Uterus (tissue), 4 donors: ENCODE measurements at places on chromosomes 2 and 18. TPM values are rescaled to one million over a fixed set of nuclear protein-coding genes. Genes with fewer than 3 reads are reported as not detected.

RAMP1 gene
- total RNA-seq = 44.1 TPM

IL36G gene
- total RNA-seq = not detected

SH3BP4 gene
- total RNA-seq = 13.5 TPM

DSG4 gene
- not detected for total RNA-seq

MTCL1 gene
- 8.8 TPM for total RNA-seq

FRZB gene
- 0.29 TPM for total RNA-seq

SERPINB2 gene
- total RNA-seq = not detected

DNA sequence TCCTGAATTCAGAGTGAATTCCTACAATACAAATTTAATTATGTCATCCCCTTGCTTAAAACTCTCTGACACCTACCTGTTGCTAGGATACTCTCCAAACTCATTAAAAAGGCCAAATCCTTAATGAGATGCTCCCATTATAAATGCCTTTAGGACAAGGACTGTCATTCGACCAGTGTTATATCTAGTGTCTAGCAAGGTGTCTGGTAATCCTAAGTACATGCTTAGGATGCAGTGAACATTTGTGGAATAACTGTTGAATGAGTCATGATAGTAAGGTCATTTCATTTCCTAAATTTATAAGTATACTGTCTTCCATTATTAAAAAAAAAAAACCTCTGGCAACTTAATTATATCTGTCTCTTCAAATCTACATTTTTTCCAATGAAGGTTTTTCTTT, 588.9 kb upstream of the NRXN1 start:
- no peak for DNase-seq

GRCh38 chr2:221924576-221924975, 352.5 kb upstream of the EPHA4 start:
- DNase-seq = no peak

GRCh38 chr18:24588440-24588839, 128.0 kb downstream of the HRH4 start:
- no peak for DNase-seq

DNA sequence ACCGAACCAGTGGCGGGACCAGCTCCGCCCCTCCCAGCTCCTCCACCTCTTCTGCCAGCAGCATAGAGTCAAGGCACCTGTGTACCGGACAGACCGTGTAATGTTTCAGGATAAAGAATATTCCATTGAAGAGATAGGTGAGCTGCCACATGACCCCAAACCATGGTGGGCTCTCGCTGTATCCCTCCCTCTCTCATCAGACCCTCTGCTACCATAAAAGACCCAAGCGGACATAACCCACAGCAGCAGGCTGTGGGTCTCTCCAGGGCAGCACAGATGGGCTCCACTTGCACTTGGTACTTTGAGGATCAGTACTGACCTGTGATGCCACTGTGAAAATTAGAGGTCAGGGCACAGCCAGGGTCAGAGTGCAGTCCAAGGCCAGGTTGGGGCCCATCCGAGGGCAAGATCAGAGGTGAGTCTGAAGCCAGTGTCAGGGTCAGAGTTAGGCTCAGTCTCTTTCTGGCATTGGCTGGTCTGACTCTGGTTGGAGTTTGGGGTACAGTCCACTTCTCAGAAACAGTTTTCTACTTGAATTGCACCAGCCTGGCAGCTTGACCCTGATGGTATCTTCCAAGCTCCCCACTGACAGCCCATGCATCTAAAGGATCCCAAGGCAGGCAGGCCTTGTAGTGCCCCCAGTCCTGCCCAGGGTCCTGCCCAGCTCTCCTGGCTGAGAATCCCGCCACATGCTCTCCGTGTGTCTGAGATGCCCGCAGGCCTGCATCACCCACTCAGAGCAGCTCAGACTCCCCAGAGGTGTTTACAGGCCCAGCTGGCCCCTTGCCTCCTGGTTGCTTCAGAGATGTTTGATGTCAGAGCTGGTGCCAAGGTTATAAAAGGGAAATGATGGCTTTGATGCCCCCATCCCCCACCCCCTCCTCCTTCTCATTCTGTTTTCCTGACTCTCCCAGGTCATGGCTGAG, 212.1 kb downstream of the DYSF start:
- no peak for DNase-seq

DNA sequence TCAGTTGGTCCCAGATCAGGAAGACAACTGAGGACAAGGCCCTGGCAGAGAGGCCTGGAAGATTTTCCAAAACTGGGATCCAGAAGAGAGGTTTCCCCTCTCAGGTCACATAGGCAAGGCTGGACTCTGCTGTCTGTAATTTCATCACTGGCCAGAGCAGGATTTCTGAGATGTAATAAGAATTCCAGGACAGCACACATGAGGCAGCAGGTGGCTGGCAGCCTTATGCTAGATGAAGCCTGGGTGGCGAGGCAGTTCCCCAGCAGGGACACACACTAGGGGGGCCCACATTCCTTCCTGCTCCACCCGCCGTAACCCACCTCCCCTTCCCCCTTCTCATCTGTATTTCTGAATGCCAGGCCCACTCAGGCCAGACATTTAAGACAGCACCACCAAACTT, 98.6 kb downstream of the HNRNPLL start:
- DNase-seq = no peak

GRCh38 chr2:144849612-144850011, 329.7 kb upstream of the ZEB2 start:
- no peak for DNase-seq

DNA sequence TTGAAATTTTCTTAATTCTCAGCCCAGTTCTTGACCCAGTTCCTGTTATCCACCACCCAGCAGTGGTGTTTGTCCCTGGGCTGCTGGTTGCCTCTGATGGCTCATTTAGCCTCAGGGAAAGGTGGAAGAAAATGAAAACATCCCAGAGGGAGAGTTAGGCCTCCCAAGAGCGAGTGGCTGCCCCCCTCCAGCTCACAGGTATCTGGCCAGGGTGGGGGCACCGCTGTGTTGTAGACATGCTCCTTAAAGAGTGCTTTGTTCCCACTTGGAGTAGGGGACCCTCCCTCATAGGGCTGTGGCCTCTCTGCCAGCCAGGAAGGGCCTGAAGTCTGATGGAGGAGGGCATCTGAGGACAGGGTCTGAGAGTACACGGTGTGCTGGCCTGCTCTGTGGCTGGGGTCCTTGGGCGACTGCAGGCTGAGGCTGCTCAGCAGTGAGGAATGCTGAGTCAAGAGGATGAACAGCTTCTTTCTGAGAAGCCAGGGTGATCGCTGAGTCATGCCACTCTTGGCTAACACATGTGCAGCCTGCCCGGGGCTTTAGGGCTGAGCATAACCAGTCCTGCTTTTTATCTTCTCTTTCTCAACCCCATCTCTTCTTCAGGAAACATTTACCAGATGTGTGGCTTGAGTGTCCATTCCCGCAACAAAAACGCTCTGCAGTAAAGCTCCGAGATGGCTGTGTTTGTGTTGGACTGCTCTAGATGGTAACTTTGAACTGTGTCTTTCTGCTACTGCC, 72.3 kb downstream of the IL1R2 start:
- DNase-seq = peak; percentile 88

GRCh38 chr2:129762386-129763189, 216.9 kb upstream of the RAB6C start:
- DNase-seq = no peak

- DNase-seq = no peak
Measured at GRCh38 chr18:33560686-33561370, 17.2 kb upstream of the ASXL3 start.
